T-helper 17 cell (primary cell): ENCODE measurements at places on chromosomes 12 and 14.

DNA sequence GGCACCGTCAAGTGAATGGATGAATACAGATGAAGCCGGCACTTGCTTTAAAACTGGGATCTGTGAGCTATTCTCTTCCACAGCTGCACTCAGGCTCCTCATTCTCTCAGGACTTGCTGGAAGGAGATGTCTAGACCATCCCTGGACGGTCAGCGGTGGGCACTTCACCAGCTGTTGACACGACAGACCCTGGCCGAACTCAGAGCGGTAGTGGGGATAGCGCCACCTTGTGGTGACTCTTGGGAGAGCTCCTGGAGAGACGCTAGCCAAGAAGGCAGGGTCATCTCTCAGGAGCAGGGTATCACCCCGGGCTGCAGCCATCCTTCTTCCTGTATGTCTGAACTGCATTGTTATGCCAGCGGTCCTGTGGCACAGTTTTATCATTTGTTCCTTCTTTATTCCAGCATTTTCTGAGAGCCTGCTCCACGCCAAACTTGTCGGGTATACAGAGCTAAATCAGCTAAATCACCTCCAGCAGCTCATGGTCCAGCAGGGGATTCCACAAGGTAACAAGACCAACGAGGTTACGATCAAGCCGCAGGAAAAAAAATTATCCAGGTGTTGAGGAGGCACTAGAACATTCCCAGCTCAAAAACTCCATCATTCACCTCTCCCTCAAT lies 10.0 kb downstream of the WNT1 start:
- H3K4me3 ChIP-seq, result peak overlapping the region; percentile 53
- H3K27ac ChIP-seq, result no peak overlapping the region
- H3K4me1 ChIP-seq, result peaks cover 19% of the 10 kb centered on the region
- H3K27me3 ChIP-seq, result peaks cover 48% of the 10 kb centered on the region

DNA sequence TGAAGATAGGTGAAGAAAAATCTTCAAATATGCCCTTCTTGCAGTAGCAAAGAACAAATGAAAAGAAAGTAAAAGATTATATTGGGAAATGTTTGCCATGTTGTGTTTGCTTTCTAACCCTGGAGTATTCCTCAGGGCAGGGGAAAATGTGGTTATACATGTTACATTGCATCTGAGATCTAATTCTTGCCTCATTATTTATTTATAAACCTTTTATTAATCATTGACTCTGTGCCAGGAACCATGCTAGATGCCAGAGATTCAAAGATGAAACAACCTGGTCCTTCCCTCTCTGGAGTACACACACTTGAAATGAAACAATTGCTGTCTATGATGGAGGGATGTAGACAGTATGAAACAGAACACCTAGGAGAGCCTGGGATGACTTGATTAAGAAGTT lies 128.1 kb upstream of the HMGA2 start:
- no peaks in the 10 kb centered on the region for H3K36me3 ChIP-seq
- no peaks in the 10 kb centered on the region for H3K4me1 ChIP-seq
- DNase-seq, result no peak
- no peak overlapping the region for H3K27ac ChIP-seq

- H3K4me3 ChIP-seq, result peak overlapping the region; percentile 54
- H3K4me1 ChIP-seq, result peaks cover 27% of the 10 kb centered on the region
- H3K27me3 ChIP-seq, result no peaks in the 10 kb centered on the region
Observed at GRCh38 chr14:92005019-92005418, 34.8 kb downstream of the TRIP11 start.

DNA sequence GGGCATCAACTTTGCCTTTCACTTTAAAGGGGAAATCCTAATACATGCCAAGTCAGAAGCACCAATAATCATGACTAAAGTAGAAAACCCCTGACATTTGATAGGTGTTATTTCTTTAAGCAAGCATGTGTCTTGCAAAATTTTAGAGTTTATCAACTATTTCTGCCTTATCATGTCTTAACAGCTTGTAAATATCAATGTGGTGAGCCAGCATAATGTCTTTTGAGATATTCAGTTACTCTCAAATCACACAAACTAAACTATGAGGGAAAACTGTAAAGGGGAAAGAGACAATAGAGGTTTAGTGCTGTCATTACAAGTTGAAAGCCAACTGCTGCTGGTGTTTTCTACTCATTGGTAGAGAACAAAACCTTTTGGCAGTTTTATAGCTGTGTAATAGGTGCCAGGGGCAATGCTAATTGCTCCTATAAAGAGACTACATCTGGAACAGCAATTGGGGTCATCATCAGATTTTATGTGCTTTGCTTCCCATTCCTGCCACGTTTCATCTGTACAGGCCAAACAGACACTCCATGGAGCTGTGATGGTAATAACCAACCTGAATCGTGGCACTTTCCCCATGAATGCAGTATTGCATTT lies 1027.4 kb downstream of the FSCB start:
- H3K27me3 ChIP-seq, result no peaks in the 10 kb centered on the region
- no peaks in the 10 kb centered on the region for H3K36me3 ChIP-seq
- H3K4me1 ChIP-seq, result no peaks in the 10 kb centered on the region
- no peak overlapping the region for H3K27ac ChIP-seq
- H3K4me3 ChIP-seq, result no peak overlapping the region
- DNase-seq, result no peak

DNA sequence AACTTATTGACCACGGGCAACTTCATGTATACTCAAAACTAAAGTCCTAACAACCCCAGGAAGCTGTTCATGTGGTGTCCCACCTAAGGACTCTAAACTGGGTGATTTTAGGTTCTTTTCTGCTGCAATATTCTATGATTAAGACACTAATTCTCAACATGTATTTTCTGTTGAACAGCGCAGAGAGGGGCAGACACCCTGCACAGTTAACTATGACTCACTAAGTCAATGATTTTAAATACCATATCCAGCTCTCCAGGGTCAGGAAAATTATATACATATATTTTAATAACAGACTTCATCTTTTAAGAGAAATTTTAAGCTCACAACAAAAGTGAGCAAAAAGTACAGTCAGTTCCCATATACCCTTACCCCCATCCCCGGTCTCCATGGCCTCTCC lies 85.0 kb downstream of the FOXN3 start:
- no peak overlapping the region for H3K27ac ChIP-seq
- H3K4me3 ChIP-seq, result no peak overlapping the region
- H3K36me3 ChIP-seq, result peaks cover 7% of the 10 kb centered on the region
- no peak for DNase-seq
- no peaks in the 10 kb centered on the region for H3K27me3 ChIP-seq
- H3K4me1 ChIP-seq, result peaks cover 27% of the 10 kb centered on the region

DNA sequence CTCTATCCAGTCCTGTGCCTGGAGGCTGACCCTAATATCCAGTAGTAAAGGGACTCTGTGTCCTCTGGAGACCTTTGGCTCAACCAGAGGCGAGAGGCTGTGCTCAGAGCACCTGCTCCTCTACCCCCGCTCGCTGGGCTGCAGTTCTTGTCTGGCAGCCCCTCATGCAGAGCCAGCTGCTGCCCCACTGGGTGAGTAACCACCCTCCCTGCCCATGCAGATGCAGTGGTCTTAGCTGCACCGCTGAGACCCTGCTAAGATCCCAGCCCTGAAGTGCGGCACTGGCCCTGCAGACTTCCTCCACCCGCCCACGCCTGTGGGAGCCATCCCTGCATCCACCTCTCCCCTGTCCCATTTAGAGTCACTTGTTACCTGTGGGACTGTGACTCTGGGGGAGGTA lies 347.5 kb upstream of the SFSWAP start:
- no peak for DNase-seq
- no peak overlapping the region for H3K27ac ChIP-seq
- no peak overlapping the region for H3K4me3 ChIP-seq
- H3K27me3 ChIP-seq, result peaks cover 21% of the 10 kb centered on the region
- no peaks in the 10 kb centered on the region for H3K36me3 ChIP-seq
- no peaks in the 10 kb centered on the region for H3K4me1 ChIP-seq

DNA sequence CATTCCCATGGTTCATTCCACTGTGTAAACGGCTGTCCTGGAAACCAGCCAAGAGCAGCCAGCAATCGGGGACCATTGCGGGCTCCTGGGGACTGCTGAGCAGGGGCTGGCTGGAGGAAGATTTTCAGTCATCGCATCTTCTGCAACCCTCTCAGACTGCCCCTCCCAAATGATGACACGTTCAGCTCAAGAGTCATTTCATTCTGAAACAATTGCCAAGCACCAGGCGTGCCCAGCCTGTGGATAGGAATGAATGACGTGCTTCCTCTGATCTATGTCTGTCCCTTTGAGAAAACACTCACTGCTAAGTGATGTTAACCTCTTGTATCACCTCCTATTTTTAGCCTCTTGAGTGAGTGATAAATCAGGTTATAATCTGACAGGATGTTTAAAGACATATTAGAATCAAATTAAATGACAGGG lies 62.0 kb downstream of the NDUFA12 start:
- H3K27me3 ChIP-seq, result no peaks in the 10 kb centered on the region
- DNase-seq, result peak; percentile 13
- peaks cover 2% of the 10 kb centered on the region for H3K36me3 ChIP-seq
- H3K4me1 ChIP-seq, result peaks cover 47% of the 10 kb centered on the region

- no peaks in the 10 kb centered on the region for H3K27me3 ChIP-seq
- H3K36me3 ChIP-seq, result peaks cover 2% of the 10 kb centered on the region
- H3K4me1 ChIP-seq, result peaks cover 19% of the 10 kb centered on the region
Observed at GRCh38 chr12:123967121-123967586, 5.5 kb downstream of the CCDC92 start.

- H3K27ac ChIP-seq, result no peak overlapping the region
- H3K4me3 ChIP-seq, result no peak overlapping the region
- H3K36me3 ChIP-seq, result peaks cover 2% of the 10 kb centered on the region
- DNase-seq, result no peak
Observed at GRCh38 chr14:93019367-93019843, 96.3 kb downstream of the ITPK1 start.

GRCh38 chr14:22218728-22219127 lies 370.3 kb downstream of the DAD1 start:
- H3K27me3 ChIP-seq, result no peaks in the 10 kb centered on the region
- no peaks in the 10 kb centered on the region for H3K36me3 ChIP-seq
- H3K4me3 ChIP-seq, result no peak overlapping the region

GRCh38 chr14:49957089-49957852 lies 64.4 kb downstream of the ARF6 start:
- DNase-seq, result no peak
- H3K27me3 ChIP-seq, result no peaks in the 10 kb centered on the region
- H3K27ac ChIP-seq, result no peak overlapping the region
- H3K4me3 ChIP-seq, result no peak overlapping the region
- no peaks in the 10 kb centered on the region for H3K36me3 ChIP-seq
